ENCODE measurements at places on chromosomes 5 and 9. TPM values are rescaled to one million over a fixed set of nuclear protein-coding genes. Genes with fewer than 3 reads are reported as not detected.

DNA sequence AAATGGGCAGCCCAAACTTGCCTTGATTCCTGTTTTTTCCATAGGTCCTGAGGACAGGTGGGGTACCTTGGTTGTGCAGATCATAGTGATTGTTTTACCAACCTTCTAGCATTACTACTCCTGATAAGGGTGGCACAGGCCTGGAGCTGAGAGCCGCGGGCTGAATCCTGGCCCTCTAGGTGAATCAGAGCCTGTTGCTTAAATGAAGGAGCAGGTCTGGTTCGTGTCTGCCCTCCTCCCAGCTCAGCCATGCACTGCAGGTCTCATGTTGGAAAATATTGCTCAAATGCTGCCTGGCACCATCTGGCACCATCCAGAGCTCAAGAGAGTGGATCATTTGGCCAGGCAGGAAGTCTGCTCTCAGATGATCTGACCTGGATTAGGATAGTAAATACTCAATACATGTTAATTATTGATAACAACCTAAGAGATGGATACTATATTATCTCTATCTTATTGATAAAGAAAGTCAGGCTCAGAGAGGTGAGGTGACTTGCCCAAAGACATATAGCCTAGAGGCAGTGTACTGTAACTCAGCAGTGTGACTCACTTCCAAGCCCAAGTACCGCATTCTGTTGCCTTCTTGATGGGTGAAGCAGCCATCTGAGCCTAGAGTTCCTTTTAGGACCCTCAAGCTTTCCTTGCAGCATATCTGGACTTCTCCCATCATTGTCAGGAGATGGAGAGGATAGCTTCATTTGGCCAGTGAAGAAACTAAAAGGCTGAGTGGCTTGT is 104.3 kb upstream of the PITX1 start:
- peaks cover 8% of the 10 kb centered on the region for H3K4me1 ChIP-seq
- H3K27ac ChIP-seq = no peak overlapping the region
- no peaks in the 10 kb centered on the region for H3K27me3 ChIP-seq
- H3K36me3 ChIP-seq = no peaks in the 10 kb centered on the region
- no peak for DNase-seq

The RMRP gene
- total RNA-seq = 6,602 TPM

The POLR3G gene
- total RNA-seq = 1.4 TPM

GRCh38 chr5:151483176-151483575 is 35.8 kb downstream of the SLC36A1 start:
- H3K4me3 ChIP-seq = no peak overlapping the region
- no peak for DNase-seq
- peaks cover 27% of the 10 kb centered on the region for H3K36me3 ChIP-seq
- no peak overlapping the region for H3K27ac ChIP-seq
- no peaks in the 10 kb centered on the region for H3K27me3 ChIP-seq

- H3K4me1 ChIP-seq = peaks cover 38% of the 10 kb centered on the region
- H3K36me3 ChIP-seq = no peaks in the 10 kb centered on the region
- no peak for DNase-seq
- H3K27me3 ChIP-seq = no peaks in the 10 kb centered on the region
- H3K4me3 ChIP-seq = no peak overlapping the region
- H3K27ac ChIP-seq = no peak overlapping the region
These were observed 5.4 kb upstream of the CCDC187 start for GRCh38 chr9:136309101-136309801.

The MLANA gene
- not detected for total RNA-seq

- H3K4me1 ChIP-seq = no peaks in the 10 kb centered on the region
- no peak overlapping the region for H3K27ac ChIP-seq
- no peaks in the 10 kb centered on the region for H3K36me3 ChIP-seq
- no peak for DNase-seq
- H3K27me3 ChIP-seq = no peaks in the 10 kb centered on the region
These were observed 101.6 kb downstream of the NREP start for GRCh38 chr5:111655169-111655924.

The FAM153A gene
- total RNA-seq = 0.85 TPM

GRCh38 chr9:125462861-125463291 is 201.2 kb downstream of the GAPVD1 start:
- no peak overlapping the region for H3K4me3 ChIP-seq
- no peak overlapping the region for H3K27ac ChIP-seq
- peaks cover 16% of the 10 kb centered on the region for H3K36me3 ChIP-seq
- DNase-seq = no peak

The TEX48 gene
- total RNA-seq = not detected

GRCh38 chr9:125983681-125984080 is 236.5 kb downstream of the PBX3 start:
- no peaks in the 10 kb centered on the region for H3K36me3 ChIP-seq
- H3K27ac ChIP-seq = no peak overlapping the region
- no peak for DNase-seq
- H3K4me3 ChIP-seq = no peak overlapping the region

DNA sequence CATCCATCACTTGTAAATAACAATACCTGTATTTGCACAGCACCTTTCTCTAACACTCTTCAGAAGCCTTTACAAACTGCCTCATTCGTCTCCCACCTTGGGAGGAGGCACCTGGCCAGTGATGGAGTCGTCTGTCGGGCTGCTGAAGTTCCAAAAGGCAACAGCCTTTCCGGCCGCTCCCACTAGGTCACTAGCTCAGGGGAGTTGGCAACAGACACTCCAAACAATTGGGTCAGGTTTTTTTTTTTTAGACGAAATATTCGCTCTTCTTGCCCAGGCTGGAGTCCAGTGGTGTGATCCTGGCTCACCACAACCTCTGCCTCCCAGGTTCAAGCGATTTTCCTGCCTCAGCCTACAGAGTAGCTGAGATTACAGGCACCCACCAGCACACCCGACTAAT is 4.0 kb downstream of the DAP start:
- H3K27ac ChIP-seq = no peak overlapping the region
- H3K4me3 ChIP-seq = no peak overlapping the region
- no peaks in the 10 kb centered on the region for H3K27me3 ChIP-seq
- no peak for DNase-seq
- H3K36me3 ChIP-seq = peaks cover 5% of the 10 kb centered on the region
- peaks cover 23% of the 10 kb centered on the region for H3K4me1 ChIP-seq

DNA sequence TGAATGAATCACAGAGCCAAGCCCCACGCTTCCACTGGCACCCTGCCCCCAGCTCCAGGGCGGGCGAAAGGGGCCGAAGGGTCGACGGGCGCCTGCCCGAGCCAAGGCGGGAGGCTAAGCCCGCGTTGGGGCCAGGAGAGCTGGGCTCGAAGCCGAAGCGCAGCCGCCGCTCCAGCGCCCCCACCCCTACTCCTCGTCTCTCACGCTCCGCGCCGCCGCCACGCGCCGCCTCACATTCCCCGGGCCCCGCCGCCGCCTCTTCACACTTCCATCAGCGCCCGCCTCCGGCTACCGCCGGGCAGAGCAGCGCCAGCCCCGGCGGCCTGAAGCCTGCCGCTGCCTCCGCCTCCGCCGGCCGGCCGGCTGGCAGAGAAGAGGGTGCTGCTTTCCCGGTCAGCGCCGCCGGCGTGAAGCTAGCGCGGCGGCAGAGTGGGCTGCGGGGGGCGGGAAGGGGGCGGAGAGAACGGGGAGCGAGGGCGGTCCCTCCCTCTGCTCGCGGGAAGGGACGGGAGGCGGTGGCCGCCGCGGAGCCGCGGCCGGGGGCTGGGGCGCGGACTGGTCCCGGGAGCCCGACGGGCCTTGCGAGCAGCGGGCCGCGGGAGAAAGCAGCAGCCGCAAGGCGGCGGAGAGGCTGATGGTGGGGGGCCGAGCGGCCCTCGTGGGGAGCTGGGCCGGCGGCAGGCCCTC is at the start of gene HOMER1:
TSS of gene HOMER1 (minus strand) at position 431 of the 687 bp plus-strand sequence. CDS start 1,360 bp downstream, outside the sequence.
- peak within 1 kb of the TSS; percentile 98 for H3K27ac ChIP-seq
- peaks cover 15% of the 10 kb centered on the region for H3K4me1 ChIP-seq
- peak within 1 kb of the TSS; percentile 88 for H3K4me3 ChIP-seq

DNA sequence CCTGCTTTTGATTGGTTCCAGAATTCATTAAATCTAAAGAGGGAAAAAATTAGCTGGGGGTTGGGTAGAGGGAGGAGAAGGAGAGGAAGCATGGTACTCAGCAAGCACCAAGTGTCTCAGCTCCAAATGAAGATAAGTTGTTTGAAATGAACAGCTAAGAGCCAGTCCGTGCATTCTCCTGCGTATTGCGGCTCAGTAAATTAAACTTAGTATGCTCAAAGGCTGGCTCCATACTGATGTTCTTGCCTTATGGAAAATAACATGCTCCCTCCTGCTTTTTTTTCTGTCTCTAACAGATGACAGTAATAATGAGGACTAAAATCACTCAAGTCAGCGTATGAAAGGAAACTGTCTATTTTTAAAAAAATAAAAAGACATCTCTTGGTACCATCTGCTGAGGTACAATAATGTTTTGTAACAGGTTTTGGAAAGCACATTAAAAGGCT is 161.0 kb downstream of the SPATA31D1 start:
- no peaks in the 10 kb centered on the region for H3K36me3 ChIP-seq
- no peak overlapping the region for H3K4me3 ChIP-seq
- H3K4me1 ChIP-seq = no peaks in the 10 kb centered on the region
- no peak overlapping the region for H3K27ac ChIP-seq
- no peaks in the 10 kb centered on the region for H3K27me3 ChIP-seq
- DNase-seq = no peak

The IRF1 gene
- 1,513 TPM for total RNA-seq

The NUTM2G gene
- total RNA-seq = not detected

GRCh38 chr9:94945197-94946144 is 219.0 kb downstream of the AOPEP start:
- H3K4me3 ChIP-seq = no peak overlapping the region
- no peaks in the 10 kb centered on the region for H3K36me3 ChIP-seq
- H3K4me1 ChIP-seq = peaks cover 4% of the 10 kb centered on the region
- no peaks in the 10 kb centered on the region for H3K27me3 ChIP-seq
- no peak overlapping the region for H3K27ac ChIP-seq

DNA sequence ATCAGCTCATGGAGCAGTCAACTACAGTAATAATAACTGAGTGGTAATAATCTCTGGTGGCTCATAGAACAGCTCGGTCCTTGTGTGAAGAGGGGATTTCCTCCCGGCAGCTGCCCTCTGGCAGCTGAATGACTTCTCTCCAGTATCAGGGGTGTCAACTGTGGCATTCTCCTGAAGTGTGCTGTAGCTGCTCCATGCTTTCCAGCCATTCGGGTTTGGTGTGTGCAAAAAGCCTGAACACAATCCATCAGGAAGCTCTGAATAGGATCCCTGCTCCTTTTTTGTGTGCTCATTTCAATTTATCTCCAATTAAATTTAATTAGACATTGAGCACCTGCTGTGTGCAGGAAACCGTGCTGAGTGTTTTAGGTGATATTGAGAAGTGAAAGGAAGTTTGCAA is 59.8 kb upstream of the BARX1 start:
- H3K27ac ChIP-seq = no peak overlapping the region
- H3K4me3 ChIP-seq = no peak overlapping the region
- H3K4me1 ChIP-seq = no peaks in the 10 kb centered on the region
- H3K36me3 ChIP-seq = no peaks in the 10 kb centered on the region
- H3K27me3 ChIP-seq = no peaks in the 10 kb centered on the region
